Activated CD4-positive, CD25-positive, alpha-beta regulatory T cell (primary cell): ENCODE measurements at places on chromosomes 1 and 21.

DNA sequence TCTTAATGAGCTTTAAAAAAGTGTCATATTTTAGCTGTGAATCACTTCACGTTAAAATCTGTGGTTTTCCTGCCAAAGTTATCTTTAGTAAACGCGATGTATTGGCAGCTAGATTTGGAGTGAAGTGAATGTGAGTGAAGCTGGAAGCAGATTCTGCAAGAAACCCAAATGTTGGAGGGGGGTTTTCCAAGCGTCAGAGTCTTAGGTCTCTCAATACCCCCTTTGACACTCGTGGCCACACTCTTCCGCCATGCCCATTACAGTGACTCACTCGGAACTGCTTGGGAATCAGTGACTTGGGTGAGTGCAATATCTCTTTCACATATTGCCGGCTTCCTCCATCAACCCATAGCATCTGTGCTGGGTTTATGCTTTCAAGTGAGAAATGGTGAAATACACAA, 17.5 kb downstream of the B3GALT5 start:
- DNase-seq = no peak

- no peak for DNase-seq
Measured at GRCh38 chr1:179095924-179096323, 14.1 kb downstream of the TOR3A start.

GRCh38 chr1:26418865-26419349, 8.3 kb downstream of the LIN28A start:
- DNase-seq = no peak

DNA sequence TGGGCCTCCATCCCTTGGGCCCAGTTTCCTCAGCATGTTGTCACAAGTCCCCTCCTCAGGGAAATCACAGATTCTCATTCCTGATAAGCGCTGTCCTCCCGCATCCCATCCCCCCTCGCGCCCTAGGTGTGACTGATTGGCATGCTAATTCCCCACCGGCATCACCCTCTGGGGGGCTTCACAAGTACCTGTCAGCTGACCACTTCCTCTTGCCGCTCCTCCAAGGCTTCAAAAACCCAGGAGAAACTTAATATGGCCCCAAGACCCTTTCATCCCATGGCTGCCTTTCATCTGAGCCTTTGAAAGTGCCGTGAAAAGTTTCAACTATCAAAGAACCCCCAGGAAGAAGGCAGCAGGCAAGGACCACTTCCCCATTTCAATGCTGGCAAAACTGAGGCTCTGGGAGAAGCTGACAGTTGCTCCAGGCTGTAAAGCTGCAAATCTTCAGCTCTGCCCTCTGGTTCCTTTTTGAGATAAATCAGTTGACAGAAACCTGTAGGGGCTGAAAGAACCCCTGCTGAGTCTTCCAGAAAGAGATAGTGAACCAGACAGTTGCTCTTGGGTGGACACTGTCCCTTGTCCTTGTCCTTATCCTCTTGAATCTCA, 12.8 kb upstream of the MIXL1 start:
- no peak for DNase-seq

DNA sequence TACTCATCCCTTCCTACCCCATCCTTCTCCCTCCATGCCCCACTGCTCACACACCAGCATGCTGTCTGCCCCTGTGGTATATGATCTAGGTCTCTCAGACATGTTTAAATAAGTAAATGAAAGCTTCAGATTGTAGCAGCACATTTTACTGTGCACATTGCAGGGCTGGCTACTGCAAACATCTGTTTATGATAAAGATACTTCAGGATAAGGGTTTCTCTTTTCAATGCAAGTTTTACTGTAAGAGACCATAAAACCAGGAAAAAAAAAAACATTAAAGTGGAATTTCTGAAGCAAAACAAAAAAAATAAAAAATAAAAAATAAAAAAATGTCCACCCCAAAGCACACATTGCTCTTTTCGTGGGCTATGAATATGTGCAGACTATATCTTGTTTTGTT, 184.4 kb downstream of the USH2A start:
- DNase-seq = no peak

GRCh38 chr1:229844675-229845074, 218.6 kb downstream of the URB2 start:
- no peak for DNase-seq

GRCh38 chr1:58978096-58978495, 194.2 kb upstream of the JUN start:
- no peak for DNase-seq

DNA sequence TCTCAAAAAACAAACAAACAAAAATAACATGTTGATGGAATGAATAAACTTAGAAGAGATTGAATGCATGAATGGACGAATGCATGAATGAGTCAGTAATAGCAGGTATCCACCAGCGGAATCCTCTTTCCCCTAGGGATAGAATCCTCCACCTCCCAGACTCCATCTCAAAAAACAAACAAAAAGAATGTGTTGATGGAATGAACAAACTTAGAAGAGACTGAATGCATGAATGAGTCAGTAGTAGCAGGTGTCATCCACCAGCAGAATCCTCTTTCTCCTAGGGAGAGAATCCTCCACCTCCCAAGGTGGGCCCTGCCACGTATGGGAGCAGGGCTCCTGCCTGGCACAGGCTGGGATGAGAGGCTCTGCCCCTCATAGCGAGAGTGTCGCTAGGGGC, 26.8 kb upstream of the RNF19B start:
- no peak for DNase-seq

DNA sequence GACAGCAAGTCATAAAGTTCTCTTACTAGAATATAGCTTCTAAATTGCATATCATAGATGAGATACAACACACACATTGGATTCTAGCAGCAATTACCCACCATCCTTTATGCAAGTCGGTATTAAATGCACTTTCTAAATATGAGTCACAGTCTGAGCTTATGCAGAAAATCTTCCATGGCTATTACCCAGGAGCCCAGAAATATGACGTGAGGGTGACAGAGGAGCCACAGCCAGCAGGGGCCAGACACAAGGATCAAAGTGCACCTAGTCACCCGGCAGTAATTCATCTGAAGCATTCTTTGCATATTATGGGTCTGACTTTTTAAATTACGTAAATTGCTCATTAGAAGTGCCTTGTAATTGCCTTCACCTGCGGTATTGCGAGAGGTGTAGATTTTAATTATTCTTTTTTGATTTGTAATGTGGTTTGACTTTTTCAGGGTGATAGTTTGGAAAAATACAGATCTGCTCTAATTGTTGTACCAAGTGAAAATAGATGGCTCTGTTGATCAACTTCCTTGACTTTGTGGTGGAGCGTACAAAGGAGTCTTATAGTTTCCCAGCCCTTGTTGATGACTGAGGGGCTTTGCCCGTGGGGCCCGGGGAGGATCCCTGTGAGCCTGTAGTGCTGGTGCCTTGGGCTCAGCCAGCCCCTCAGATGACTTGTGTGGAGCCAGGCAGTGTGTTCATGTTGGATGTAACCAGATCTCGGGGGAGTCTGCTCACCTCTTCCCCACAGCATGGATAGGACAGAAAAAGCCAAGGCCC, 470.0 kb upstream of the VAMP3 start:
- DNase-seq = no peak

DNA sequence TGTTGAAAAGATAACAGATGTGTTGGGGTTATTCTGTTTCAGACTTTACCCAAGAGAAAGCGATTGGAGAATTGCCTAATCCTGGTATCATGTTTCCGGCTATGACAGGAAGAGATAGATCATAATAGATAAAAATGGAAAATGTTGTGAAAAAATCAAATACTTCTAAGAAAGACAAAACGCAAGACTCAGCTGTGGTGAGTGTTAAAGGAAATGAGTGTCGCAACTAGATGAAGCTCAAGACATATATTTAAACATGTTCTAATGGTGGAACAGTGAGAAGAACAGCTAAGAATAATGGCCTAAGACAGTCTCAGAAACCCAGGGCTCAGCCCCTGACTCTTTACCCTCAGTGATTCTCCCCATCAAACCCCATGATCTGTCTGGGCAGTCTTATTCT, 426.7 kb upstream of the RUNX1 start:
- no peak for DNase-seq

DNA sequence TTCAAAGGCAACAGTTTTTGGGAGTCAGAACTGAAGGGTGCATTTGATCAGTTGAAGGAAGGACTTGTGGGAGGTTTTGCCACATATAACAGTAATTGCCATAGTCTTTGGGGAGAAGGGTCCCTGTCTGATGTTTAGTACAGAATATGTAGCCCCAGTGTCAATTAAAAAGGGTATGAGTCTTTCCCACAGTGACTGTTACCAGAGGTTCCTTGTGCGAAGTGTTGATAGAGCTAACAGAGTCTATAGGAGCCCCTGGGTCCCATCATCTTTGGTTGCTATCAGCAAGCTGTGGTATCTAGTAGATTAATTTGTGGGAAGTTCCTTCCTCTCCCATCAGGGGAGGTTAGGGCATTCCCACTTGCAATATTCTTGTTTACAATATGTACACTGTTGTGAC, 329.2 kb downstream of the PTPRU start:
- DNase-seq = no peak
